ENCODE measurements at places on chromosomes 2 and 18.

- DNase-seq, result peak; percentile 54
Measured at GRCh38 chr18:25305584-25305983, 46.4 kb downstream of the ZNF521 start.

GRCh38 chr2:61727746-61728145, 126.1 kb downstream of the FAM161A start:
- DNase-seq, result no peak

GRCh38 chr18:11147371-11147951, 1.9 kb downstream of the PIEZO2 start:
- DNase-seq, result no peak

DNA sequence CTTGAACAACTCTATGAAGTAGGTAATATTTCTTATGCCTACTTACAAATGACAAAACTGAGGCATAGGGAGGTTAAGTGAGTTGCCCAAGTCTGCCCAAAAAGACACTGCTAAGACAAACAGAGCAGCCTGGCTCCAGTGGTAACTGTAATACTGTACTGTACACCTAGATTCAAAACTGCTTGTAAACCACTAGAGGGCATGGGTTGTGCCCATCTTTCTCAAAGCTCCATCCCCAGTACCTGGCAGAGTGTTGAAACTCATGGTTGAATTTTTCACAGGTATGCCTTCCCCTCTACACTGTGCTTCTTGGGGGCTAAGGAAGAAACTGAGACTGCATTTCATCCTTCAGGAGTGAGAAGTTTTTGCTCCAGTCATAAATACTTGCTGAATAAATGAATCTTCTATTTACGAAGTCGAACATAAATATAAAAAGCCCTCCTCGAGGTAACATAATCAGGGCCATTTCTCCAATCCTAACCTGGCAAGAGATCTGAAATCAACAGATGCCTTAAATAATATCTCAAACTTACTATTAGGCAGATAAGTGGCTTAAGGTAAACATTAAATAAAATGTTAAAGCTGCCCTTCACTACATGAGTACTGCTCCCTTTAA, 2.0 kb downstream of the PPP4R1 start:
- peak; percentile 49 for DNase-seq

- DNase-seq, result no peak
Measured at GRCh38 chr18:44855681-44856080, 175.0 kb downstream of the SETBP1 start.

DNA sequence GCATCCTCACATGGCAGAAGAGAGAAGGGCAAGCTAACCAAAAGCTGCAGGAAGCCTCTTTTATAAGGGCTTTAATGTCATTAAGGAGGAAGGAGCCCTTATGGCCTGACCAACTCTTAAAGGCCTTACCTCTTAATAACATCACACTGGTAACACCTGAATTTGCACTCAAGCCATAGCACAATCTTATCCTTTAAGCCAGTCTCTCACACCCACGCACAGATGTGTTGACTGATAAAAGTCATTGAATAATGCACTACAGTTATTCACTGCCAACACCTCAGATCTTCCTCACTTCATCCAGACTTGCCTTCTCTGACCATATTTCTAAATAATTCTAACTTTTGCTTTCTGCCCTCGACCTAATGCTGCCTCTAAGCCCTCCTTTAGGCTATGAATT, 516.8 kb downstream of the ADCYAP1 start:
- DNase-seq, result no peak

- DNase-seq, result no peak
Measured at GRCh38 chr18:76379226-76380126, 115.6 kb downstream of the ZNF516 start.

GRCh38 chr2:73561422-73561821, 80.8 kb downstream of the NAT8 start:
- DNase-seq, result no peak

DNA sequence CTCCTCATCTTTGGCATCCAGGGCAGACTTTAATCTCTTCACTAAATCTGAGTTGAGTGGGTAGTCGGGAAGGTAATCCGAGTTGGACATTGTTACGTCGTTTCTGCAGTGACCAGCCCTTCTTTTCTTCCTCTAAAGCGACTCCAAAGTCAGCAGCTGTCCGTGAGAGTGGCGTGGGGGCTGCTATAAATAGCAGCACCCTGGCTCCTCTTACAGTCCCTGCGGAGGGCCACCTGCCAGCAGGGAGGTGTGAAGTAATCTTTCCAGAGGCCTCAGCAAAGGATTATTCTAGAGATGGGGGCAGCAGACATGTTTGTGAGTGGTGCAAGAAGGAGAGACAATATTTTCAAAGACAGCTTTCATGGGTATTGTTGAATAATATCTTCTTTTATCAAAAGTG, at the start of gene ASB18:
Gene ASB18 (minus strand): TSS at position 151 of the 400 bp plus-strand sequence. CDS start 61 bp downstream, at position 90.
- no peak for DNase-seq

DNA sequence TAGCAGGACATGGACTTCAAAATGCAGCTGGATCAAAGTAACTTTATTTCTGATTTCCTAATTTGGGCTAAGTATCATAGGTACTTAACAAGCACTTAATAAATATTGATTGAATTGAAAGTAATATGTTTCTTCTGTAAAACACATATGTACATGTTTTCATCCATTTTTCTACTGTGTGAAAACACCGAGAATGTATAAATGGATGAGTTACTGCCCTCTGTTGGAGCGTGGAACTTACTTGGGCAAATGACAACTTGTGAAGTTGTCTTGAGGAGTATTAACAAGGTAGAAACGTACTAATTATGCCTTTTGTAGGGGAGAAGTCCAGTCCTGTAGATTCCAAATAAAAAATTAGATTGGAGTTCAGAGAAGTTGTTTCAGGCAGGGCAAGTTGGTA, 87.2 kb downstream of the PHLPP1 start:
- peak; percentile 10 for DNase-seq

DNA sequence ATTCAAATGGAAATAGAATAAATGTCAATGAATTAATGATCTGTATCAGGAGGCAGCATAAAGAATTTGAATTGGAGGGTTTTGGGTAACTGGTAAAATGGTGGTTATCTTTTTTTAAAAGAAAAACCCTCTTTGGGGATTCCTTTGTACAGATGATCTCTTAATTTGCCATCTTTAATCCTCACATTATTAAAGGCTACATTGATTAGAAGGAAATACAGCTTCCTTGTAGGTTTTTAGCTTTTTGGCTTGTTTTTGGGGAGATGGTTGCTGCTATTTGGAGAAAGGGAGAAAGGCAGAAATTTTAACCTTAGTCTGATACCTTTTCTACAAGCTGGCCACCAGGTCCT, 600 bp upstream of the MAPRE2 start:
- no peak for DNase-seq

- DNase-seq, result peak; percentile 54
Measured at GRCh38 chr2:200498402-200499162, 11.3 kb downstream of the KCTD18 start.

GRCh38 chr2:51620796-51621195, 588.9 kb upstream of the NRXN1 start:
- peak; percentile 51 for DNase-seq

DNA sequence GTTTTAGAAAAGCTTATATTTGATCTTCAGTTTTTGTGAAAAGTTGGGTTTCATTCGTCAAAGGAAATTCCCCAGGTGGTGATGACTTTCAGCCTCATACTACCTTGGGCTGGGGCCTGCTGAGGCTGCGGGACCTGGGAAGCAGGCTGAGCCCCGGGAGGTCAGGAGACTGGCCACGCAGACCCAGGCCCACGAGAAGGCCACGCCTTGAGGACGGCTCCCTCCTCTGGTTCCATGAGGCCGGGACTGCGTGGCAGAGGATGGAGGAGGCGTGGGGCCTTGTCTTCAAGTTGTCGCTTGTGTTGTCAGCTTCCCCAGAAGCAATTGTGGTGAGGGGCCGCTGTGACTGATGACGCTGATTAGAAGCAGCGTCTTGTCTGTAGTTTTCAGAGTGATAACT, 11.8 kb downstream of the CNDP2 start:
- DNase-seq, result no peak

DNA sequence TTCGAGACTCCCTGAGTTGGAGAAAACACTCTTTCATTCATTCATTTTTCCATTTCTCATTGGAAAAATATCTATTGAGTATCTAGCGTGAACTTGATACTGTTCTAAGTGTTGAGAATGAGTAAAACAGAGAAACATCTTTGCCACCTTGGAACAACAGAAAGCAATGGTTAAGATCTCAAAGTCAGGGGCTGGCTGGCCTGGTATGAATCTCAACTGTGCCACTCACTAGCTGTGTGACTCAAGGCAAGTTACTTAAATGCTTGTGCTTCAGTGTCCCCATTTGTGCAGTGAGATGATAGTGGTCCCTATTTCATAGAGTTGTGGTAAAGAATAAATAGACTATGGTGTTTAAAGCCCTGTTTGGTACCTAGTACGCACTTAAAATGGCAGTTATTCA, 415.2 kb downstream of the NBAS start:
- no peak for DNase-seq

- no peak for DNase-seq
Measured at GRCh38 chr2:126686286-126686685, 30.3 kb downstream of the GYPC start.

DNA sequence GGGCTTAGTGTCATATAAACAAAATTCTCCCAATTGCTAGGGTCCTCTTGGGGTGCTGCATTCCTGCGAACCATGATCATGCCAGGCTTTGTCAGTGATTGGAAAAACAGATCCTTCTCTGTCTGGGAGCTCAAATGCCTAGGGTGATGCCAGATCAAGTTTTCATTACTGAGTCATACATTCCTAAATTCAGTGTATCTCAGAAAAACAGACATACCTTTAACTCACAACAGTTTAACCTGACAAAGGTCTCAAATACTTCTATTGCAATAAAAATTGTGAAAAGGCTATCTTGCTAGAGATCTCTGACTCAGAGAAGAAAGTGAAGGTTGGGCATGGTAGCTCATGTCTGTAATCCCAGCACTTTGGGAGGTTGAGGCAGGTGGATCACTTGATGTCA, 86.9 kb downstream of the SH3YL1 start:
- DNase-seq, result no peak

GRCh38 chr18:13610555-13611141, 115.7 kb downstream of the FAM210A start:
- no peak for DNase-seq

- peak; percentile 43 for DNase-seq
Measured at GRCh38 chr2:40199771-40200170, 252.1 kb downstream of the SLC8A1 start.

GRCh38 chr2:26820932-26821331, 27.0 kb upstream of the DPYSL5 start:
- no peak for DNase-seq

DNA sequence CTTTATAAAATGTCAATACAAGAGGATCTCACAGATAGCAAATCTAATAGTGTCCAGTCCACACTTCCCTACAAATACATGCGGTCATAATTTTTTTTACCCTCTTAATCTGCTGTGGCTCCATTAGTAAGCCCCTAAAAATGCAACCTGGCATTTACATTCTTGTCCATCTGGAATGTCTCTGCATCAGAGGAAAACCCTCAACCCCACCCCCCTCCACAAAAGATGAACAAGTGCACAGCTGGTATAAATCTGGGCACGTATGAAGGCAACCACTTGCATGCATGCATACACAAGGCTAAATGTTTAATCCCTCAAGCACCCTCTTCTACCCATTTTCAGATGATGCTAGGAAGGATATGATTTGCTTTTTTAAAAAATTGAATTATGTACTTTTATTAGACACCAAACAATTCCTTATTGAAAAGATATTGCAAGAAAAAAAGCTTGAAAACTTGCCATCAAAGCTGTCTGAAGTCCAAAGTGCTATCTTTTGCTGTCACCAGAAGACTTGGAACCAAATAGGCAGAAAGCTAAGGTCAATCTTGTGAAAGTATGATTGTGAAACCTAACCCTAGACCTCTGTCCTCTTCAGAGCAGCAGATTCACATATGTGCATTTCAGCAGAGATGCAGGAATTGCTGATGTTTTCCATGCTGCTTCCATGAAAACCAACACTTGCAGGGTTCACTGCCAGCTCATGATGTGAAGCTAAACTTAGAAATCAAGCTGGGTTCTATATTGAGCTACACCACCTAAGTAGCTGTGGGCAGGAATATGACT, 39.0 kb downstream of the IRS1 start:
- DNase-seq, result peak; percentile 70

- no peak for DNase-seq
Measured at GRCh38 chr2:203122317-203122986, 107.8 kb downstream of the NBEAL1 start.

DNA sequence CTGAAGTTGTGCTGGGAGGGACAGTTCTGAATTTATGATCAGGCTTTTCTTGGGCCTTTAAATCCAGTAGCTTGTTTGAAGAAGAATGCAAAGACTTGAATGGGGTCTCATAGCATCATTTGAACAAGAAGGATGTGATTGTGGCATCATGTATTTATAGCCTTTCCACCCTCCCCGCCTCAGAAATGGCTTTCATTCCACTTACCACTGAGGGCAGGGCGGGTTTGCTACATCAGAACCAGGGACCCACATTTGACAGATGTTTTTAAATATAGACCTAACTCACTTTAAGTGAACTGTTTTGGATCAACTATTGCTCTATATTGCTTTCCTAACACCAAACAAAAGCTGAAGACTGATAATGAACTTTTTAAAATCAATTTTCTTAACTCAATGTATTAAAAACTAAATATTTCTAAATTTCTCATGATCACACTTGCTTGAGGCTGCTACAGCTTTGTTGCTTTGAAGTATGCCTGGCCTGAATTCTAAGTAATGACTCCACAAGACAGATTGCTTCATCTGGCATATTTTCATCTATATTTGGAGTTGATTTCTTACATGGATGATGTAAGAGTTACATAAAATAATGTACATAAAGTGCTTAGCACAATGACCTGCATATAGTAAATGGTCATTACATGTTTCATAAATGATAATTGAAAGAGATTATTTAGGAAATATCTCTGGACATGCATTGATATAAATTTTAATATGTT, 1552.9 kb upstream of the SLC39A10 start:
- DNase-seq, result peak; percentile 41

DNA sequence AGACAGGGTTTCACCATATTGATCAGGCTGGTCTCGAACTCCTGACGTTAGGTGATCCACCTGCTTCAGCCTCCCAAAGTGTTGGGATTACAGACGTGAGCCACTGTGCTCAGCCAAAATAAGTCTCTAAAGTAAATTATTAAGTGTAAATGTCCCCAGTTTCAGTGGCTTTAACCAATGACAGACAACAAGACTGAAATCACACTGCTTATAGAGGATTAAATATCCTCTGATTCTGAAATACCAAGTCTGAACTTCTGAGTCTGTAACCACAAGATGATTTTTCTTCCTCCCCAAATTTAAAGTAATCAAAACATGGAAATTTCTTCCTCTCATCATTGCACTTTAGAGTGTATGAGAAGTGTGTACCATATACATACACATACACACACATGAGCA, 16.5 kb upstream of the ANKRD44 start:
- no peak for DNase-seq
